ENCODE measurements at places on chromosomes 3 and 15.

GRCh38 chr15:63186065-63186464 is 3.3 kb upstream of the RAB8B start:
- no peak for DNase-seq

- DNase-seq: no peak
These were observed 110.9 kb upstream of the PHLDB2 start for GRCh38 chr3:111748132-111748531.

GRCh38 chr3:27171113-27171512 is 198.1 kb downstream of the NEK10 start:
- no peak for DNase-seq

- no peak for DNase-seq
These were observed 41.0 kb upstream of the CAPN7 start for GRCh38 chr3:15165061-15165460.

DNA sequence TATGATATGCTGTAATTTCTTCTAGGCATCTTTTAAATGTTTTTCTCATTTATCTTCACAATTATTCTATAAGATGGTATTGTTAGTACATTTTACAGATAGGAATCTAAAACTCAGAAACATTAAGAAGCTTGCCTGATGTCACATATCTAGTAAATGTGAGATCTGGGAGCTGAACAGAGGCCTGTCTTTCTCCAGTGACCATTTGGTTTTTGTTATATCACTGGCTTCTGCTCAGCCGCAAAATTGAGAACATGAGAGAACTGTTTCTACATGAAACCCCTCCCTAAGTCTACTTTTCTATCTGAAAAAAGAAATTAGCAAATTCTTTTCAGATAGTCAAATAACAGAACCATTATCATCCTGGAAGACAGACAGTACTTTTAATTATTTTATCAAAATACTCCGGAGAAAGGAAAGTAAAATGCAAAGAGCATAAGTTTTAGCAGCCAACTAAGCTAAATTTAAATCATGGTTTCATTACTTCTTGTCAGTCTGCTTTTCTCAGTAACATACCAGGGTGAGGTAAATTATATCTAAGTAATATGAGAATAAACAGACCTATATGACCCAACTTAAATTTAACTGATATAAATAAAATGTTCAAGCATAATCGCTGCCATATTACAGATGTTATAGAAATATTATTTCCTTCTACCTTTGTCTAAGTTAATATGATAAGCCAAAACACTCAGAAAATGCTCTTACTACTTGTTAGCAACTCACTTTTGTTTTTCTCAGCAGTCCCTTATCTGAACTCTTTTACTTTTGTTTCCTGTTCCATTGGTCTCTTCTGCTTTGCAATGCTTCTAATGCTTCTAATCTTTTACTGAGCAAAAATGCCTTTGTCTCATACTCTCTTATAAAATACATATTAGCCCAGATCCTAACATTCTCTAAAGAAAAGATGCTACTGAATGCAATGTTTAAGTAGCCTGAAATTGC is 68.0 kb upstream of the MBNL1 start:
- DNase-seq: no peak

- DNase-seq: no peak
These were observed 25.1 kb upstream of the FSIP1 start for GRCh38 chr15:39807791-39808190.

DNA sequence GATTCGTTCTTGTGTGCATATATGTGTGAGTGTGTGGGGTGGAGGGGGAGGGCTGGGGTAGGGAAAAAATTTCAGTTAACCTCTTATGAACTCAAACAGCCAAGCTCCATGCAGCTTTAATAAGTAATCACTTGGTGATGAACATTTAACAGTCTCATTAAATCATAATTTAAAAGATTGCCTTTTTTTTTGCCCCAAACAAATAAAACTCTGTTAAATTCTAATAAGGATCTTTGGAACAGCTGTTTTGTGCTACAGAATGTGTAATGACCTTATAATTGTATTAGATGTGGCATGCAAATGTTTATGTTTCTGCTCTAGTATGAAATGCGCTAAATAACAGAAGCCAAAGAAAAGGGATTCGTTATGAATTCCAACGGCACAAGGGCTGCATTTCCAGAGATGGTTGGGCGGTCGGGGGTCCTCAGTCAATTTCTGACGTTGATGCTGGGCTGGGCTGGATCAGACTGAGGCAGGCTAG is 80.0 kb upstream of the RORA start:
- DNase-seq: no peak

All from activated CD4-positive, alpha-beta memory T cell treated with anti-CD3 and anti-CD28 coated beads for 36 hours (primary cell).